ENCODE measurements at places on chromosomes 3 and 15. TPM values are rescaled to one million over a fixed set of nuclear protein-coding genes. Genes with fewer than 3 reads are reported as not detected.
A peak's percentile ranks its signal among the peaks of the same experiment; 100 is the strongest.

- DNase-seq: no peak
Measured at GRCh38 chr15:38308797-38309196, 56.2 kb downstream of the SPRED1 start.

FETUB gene
- not detected for polyA plus RNA-seq

DNA sequence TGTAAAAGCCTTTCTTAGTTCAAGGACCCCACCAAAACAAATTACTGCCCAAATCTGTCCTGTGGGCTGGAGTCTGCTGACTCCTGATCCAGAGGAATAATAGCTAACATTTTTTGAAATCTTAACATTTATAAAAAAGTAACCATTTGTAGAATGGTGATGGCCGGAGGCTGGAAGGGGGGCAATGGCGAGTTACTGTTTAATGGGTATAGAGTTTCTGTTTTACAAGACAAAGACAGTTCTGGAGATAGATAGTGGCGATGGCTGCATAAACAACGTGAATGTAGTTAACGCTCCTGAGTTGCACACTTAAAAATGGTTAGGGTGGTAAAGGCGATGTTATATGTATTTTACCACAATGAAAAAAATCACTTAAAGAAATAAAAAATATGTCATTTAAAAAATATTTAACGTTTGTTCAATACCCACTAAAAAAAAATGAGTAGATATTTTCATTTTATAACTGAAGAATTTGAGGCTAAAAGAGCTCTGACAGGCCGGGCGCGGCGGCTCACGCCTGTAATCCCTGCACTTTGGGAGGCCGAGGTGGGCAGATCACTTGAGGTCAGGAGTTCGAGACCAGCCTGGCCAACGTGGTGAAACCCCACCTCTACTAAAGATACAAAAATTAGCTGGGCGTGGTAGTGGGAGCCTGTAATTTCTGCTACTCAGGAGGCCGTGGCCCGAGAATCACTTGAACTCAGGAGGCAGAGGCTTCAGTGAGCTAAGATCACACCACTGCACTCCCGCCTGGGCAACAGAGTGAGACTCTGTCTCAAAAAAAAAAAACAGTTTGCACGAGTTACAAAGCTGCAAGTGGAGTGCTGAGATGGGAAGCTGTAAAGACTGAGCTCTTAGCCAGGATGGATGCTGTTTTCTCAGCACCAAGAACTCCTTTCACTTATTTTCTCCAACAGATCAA is 37.6 kb downstream of the IGF2BP2 start:
- DNase-seq: no peak

DUOXA2 gene
- not detected for polyA plus RNA-seq

APOD gene
- 36.5 TPM for polyA plus RNA-seq

GRCh38 chr15:66740802-66741201 is 38.8 kb downstream of the SMAD6 start:
- DNase-seq: peak; percentile 90

- no peak for DNase-seq
Measured at GRCh38 chr3:64242435-64242834, 17.2 kb upstream of the PRICKLE2 start.

GRCh38 chr15:76991741-76992645 is 2.9 kb upstream of the PSTPIP1 start:
- no peak for DNase-seq
